Left cardiac atrium (tissue), 4 donors: ENCODE measurements at places on chromosomes 5 and 9. TPM values are rescaled to one million over a fixed set of nuclear protein-coding genes. Genes with fewer than 3 reads are reported as not detected.

- no peak for DNase-seq
Observed at GRCh38 chr5:92552206-92553160, 1028.5 kb downstream of the NR2F1-AS1 start.

DNA sequence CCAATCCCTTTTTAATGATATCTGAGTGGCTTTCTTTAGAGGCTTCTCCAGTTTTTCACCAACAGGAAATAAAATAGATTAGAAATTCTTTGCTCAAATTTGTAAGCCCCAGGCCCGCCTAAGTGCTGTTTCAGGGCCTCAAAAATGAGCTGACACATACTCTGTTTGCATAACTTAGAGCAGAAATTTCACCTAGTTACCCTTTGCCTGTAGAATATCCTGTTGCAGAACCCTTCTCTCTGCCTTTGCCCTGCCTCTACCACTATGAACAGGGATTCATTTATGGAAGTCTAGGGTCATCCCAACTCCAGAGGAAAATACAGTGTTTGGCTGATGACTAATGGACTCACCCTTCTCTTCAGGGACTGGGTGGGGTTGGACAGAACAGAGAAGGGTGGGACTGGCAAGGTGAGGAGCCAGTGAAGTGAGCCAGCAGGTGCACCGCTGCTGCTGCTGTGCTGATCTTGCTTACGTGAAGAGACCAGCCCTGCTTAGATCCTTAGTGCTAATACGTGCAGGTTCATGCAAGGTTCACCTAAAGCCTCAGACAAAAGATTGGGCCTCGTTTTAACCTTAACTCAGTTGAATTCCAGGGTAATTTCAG is 22.8 kb downstream of the OSTF1 start:
- no peak for DNase-seq

- DNase-seq: no peak
Observed at GRCh38 chr9:37197158-37198038, 77.0 kb downstream of the ZCCHC7 start.

GRCh38 chr5:10801931-10802666 is 41.1 kb upstream of the DAP start:
- DNase-seq: no peak

GRCh38 chr5:123700624-123701287 is 188.8 kb downstream of the CSNK1G3 start:
- DNase-seq: peak; percentile 24

DNA sequence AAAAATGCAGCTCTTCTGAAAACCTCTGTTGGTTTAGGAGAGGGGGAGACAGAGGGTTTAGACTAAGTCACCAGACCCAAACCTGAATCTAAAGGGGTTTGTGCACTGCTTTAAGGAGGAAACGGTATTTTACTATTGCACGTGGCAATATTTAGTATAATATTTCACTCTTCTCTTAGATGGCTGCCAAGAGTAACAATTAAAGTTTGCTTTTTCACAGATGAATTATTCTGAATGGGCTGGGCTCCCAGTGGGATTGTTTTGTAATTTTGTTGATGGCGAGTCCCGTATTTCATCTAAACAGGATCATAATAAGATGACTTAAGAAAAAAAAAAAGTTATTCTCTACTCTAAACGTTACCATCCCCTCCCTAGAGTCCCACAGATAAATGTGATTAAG is 245.4 kb downstream of the PCSK5 start:
- no peak for DNase-seq

DNA sequence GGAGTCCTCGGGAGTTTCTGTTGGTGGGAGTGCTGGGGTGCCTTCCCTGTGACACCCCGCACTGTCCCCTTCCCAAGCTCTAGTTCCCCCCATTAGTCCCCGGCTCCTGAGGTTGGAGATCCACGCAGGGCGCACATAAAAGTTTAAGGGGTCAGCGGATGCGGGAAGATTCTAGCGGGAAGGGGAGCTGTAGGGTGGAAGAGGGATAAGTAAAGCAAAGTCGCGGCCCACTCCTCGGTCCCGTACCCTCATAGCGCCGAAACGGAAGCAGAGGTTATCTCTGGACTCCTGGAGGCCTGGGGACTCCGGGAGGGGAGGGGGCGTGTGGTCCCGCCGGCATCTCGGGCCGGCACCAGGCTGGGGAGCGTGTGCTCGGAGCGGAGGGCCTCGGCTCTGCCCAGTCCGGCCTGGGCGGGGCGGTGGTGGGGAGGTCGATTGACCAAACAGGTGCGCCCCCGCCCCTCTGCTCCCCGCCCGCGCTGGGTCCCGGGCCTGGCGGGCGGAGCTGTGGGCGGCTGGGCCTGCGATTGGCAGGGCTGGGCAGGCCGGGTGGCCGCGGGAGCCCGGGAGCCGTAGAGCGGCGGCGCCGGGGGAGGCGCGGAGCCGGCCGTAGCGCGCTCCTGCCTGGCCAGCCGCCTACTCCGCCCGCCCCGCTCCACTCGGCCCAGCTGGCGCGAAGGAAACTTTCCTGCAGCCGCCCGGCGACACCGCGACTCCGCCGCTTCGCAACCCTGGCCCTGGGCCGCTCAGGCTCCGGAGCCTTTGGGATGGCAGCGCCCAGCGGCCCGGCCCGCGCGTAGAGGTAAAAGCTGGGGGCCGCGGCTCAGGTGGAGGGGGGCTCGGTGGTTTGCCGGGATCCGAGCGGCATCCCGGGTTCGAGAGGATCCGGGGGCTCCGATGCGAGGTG is 52.2 kb upstream of the DAB2IP start:
- DNase-seq: peak; percentile 86

DNA sequence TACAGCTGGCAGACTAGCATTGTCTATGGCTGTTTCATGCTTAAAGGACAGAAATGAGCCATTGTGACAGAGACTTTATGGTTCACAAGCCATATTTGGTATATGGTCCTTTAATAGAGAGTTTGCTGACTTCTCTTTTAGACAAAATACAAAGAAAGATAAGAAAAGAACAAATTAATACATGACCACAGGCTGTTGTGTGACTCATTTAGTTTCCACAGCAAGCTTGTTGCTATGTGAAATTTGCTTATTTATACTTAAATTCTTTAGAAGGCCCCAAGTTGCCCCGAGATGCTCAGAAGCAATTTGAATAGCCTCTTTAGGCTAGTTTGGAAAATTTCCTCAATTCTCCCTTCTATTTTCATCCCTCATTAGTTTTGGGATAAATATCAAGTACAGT is 315.3 kb upstream of the RPS23 start:
- DNase-seq: no peak

- no peak for DNase-seq
Observed at GRCh38 chr9:695252-695651, 146.2 kb upstream of the DMRT1 start.

GRCh38 chr9:109816490-109816889 is 36.5 kb downstream of the PALM2AKAP2 start:
- no peak for DNase-seq

DNA sequence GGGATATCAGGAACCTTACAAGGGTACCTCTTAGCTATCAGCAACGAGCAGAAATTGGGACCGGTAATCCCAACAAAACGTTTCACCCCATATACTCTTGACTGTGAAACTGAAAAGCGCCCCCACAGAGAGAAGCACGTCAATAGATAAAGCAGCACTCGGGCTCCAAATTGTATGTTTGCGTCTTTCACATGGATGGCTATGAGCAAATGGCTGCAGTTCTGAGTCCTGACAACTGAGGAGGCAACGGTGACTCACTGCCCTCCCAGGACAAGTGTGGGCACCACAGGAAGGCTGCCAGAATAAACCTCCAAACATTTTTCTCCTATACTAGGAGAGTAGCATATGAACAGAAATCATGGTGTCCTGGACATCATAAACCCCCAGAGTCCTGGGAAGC is 36.6 kb downstream of the SEMA4D start:
- DNase-seq: peak; percentile 46

DNA sequence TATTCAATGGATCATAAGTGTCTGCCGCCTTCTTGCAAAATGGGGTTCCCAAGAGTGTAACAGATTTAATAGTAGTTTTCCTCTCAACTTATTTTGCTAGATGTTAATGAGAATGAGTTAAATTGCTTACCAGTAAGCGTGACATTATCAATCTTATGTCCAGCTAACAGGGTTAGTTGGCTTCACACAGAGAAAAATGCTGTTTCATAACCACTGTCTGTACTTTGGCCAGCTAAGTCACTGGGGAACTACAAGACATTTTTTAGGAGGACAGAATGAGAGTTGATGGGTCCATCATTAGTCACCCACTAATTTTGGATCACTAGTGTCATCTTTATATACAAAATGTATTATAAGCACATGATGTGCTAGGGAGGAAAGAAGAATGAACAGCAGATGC is 1.4 kb downstream of the CDC37L1 start:
- no peak for DNase-seq

DNA sequence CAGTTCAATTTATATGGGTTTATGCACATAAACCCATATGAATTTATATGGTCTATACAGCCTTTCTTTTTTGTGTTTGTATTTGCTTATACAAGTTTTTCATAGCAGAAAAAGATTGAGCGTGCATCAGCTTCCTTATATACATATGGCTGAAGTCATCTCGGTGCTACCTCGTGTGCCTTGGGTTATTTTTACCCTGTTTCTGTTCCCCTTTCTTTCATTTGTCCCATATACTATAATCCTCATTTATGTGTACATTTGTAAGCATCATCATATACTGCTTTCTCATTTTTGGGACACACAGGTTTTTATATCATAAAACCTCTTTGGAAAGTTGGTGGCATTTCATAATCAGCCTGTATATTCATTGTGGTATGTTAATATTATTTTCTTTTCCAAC is 107.8 kb upstream of the ADAMTSL1 start:
- DNase-seq: no peak

DNA sequence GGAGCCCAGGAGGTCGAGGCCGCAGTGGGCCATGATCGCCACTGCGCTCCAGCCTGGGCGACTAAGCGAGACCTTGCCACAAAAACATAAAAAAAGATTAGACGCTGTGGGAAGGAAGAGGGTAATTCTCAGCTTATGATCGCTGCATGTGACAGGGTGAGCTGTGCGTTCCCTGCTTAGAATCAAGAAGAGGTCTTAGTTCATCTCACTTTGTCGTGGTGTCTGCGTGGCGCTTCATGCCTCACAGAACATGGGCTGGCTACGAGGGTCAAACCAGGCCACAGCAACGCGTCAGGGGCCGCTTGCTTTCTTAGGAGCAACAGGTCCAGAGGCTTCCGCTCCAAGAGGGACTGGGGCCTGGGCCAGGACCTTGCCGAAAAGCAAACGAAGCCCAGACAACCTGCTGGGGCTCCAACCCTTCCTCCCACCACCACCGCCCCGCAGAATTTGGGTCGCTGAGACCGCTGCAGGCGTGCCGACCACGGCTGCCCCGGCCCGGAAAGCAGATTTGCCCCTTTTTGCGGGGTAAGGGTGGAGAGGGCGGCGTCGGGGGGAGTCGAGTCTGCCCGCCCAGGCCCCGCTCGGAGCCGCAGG is 10.0 kb upstream of the GRIN1 start:
- DNase-seq: no peak

DNA sequence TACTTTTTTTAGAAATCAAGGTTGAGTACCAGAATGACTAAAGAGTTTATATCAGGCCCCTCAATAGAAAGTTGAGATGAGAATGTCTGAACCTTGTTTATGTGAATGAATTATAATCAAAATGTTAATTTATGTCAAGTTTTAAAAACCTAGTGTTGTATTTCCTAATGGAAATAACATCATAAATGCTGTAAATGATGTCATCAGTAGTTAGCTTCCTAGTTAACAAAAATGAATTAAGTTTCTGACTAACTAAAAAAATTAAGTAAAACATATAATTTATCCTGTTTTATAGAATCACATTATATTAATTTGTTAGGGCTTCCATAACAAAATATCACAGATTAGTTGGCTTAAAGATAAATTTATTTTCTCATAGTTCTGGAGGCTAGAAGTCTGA is 45.0 kb upstream of the CCNH start:
- no peak for DNase-seq

GRCh38 chr5:152642880-152643279 is 237.8 kb upstream of the NMUR2 start:
- no peak for DNase-seq

DNA sequence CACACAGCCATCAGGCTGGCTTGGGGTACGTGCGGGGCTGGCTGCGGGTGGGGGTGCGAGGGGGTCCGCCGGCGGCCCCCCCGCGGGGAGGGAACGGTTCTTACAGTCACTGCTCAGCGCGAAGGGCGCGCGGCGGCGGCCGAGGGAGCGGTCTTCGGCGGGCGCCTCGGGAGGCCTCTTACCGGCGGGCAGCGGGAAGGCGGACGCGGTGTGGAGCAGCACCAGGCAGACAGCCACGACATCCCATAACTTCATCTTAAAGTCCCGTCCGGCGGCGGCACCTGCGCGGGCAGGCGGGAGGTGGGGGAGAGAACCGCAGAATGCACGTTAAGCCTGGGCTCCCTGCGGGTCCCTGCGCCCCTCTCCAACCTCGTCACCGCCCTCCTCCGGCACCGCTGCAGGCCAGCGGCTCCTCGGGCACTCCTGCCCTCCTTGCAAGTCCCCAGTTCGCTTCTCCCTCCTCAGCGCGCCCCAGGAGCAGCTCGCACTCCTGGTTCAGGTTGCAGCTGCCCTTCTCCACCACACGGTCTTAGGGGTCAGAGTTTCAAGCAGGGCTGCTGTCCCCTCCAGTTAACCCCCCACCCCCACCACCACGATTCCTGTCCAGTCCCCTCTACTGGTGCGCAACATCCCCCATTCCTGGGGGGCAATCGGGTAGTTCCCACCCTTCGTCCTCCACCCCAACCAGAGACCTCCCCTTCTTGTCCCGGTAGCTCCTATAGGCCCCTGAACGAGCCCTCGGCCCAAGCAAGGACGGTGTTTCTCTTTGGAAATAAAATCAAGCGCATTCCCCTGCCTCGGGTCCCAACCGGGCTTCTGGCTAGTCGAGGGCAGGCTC is 5.1 kb downstream of the GDNF start:
- DNase-seq: no peak

- no peak for DNase-seq
Observed at GRCh38 chr5:14810282-14810681, 61.3 kb downstream of the ANKH start.

- no peak for DNase-seq
Observed at GRCh38 chr9:72427801-72428200, 62.8 kb upstream of the ZFAND5 start.

DNA sequence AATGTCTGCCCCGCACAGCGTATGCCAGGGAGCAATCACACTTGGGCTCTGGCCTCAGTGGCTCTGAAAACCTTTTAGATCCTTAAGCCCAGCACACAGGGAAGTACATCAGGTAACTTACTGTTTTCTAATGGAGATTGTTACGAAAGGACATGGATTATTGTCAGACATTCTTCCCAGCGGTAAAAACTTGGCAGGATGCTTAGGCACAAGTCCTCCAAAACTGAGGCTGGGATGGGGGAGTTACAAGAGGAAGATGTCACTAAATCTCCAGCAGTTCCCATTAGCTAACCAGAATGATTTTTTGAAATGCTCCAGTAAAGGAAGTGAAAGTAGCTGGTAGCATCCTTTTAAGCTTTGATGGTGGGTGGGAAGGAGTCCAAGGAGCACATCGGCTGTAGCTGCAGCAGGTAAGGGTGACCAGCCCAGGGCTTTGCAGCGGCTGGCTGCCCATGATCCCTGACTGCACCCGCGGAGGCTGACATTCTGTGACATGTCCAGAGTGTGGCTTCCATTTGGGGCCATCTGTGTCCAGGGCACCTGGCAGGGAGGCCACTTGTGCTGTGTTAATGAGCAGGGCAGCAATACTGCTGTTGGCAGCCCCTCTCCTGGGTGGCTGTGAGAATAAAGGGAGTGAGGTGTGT is 165.8 kb downstream of the GADD45G start:
- DNase-seq: no peak

GRCh38 chr5:169450464-169450863 is 133.1 kb upstream of the SPDL1 start:
- no peak for DNase-seq

The PDLIM4 gene
- 12.4 TPM for total RNA-seq

The C5orf58 gene
- total RNA-seq: not detected

The PIGO gene
- 11.5 TPM for total RNA-seq

The AJM1 gene
- 9.6 TPM for total RNA-seq

The PCDHB7 gene
- total RNA-seq: 1.0 TPM

The CSNK1A1 gene
- total RNA-seq: 212 TPM

The FCN2 gene
- not detected for total RNA-seq
